ENCODE measurements at places on chromosomes 2 and 18. TPM values are rescaled to one million over a fixed set of nuclear protein-coding genes. Genes with fewer than 3 reads are reported as not detected.

GRCh38 chr2:123961576-123961975 lies 63.5 kb upstream of the CNTNAP5 start:
- no peak for DNase-seq

DNA sequence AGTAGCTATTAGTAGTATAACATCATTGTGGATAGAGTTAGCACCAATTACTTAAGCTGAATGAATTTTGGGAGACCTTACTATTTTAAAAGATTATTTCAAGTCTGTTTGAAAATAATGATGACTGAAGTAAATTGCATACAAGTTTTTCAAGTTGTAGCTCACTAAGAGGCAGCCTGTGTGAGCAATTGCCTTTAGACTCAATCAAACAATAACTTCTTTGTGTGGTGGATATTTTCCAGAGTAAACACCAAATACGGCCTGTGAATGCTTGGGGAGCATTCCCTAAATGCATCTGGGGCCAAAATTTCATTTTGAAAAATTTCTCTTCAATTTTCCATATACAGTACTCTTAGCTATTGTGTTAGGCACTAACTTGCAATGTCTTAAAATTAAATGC lies 7.9 kb downstream of the SERPINB12 start:
- no peak for DNase-seq

DNA sequence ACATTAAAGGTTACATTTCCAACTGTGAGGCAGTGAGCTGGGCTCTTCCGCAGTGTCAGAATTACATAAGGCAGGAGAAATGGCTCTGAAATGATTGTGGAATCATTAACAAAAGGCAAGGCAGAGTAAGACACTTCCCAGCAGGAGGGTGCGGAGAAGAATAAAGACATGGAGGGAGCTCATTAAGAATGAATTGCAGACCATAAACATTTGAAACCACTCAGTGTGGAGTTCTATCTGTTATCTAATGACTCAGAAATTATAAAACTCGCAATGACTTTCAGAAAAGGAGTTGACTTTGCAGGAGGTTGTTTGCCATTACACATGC lies 77.0 kb downstream of the SMIM21 start:
- no peak for DNase-seq

GRCh38 chr2:190355968-190356644 lies 12.7 kb downstream of the INPP1 start:
- DNase-seq: no peak

GRCh38 chr2:115609978-115610377 lies 1167.5 kb downstream of the DPP10 start:
- DNase-seq: no peak

DNA sequence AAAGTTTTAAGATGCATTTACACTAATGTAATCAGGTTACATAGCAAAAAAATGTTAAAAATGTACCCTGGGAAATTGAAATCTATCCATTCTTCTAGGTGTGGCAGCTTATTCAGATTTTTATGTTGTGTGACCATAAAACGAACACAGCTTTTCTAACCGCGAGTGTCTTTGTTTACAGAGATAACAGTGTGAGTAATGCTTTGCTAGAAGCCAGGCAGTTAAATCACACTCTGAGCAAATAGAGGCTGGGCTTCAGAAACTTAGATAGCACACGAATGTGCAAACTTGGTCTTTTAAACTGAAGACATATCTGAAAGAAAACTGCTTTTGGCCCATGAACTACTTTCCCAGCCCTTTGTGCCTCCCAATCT lies 116.1 kb downstream of the SPTBN1 start:
- no peak for DNase-seq

- DNase-seq: no peak
These were observed 118.9 kb upstream of the FOSL2 start for GRCh38 chr2:28273751-28274150.

- DNase-seq: no peak
These were observed 68.9 kb upstream of the FZD7 start for GRCh38 chr2:201964631-201965206.

DNA sequence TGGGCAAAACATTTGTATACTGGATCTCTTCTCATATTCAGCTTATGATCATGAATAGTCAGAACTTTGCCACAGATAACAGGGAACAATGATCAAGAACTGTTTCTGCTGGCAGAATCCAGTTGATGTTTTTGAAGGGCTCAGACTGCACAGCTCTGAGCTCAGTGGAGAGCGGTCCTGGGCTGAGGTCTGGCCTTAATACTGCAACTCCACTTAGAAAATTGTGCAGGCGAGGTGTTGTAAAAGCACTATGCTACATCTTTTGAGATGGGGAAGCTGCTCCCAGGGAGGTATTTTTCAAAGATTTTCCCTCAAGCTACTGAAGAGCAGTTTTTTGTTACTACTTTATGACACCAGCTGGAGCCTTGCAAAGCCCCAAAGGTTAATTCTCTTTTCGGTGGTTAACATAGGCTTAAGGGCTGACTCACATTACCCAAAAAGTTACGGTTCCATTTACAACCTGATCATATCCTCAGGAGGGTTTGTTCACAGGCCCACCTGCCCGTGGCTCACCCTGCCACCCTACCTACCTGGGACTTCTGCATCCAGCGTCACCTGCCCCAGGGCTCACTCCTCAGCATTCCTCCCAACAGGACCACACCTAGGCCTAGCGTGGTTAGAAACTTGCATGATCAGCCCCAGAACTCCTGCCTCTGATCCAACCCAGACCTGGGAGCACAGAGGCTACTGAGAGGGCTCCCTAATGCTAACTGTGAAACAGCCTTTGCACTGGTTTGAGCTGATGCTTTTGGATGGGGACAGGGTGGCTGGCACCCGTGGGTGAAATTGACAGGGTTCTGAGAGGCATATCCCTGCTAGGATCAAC lies 114.4 kb downstream of the NCK2 start:
- no peak for DNase-seq

GRCh38 chr18:31247574-31248199 lies 70.3 kb upstream of the DSG1 start:
- DNase-seq: no peak

DNA sequence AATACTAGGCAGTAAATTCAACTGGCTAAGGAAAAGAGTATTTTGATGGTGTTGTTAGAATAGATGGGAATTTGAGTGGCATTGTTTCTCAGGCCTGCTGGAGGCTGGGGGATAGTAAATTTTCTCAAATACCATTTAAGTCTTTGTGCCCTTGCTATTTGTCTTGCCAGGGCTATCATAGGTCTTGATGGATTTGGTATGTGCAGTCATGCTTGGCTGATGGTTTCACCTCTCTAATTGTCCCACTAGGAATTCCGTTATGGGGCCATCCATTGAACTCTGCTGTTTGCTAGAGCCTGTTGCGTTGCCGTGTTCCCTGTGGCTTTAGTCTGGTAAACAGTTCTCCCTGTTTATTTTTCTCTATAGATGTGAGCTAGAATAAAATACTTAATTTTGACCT lies 438.1 kb upstream of the FAM98A start:
- DNase-seq: no peak

DNA sequence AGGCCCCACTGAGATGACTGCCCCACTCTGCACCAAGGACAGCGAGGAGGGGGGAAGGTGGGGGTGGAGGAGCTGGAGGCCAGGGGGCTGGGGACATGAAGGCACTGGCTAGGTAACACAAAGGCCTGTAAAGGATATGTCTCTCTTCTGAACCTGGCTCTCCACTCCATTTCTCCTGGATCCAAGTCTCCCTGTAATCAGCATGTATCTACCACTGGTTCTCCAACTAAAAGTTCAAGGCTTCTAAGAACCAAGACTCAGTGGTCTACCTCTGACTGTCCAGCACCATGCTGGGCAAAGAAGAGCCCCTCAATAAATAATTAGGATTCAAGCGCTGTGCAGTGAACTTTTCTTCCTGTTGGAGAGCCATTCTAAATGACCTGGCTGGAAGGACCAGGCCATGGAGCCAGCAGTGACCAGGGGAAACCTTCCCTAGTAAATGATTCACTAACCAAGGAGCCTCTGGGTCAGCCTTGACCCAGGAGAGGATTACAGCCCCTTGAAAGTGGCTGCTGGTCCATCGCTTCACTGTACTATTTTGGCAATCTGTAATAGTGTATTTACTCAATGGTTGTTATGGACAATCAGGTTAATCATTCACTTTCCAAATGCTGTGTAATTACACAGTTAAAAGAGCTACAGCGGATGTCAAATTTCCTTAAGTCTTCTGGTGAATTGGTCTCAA lies 73.2 kb downstream of the BCL11A start:
- DNase-seq: no peak

- no peak for DNase-seq
These were observed 33.8 kb upstream of the POLE4 start for GRCh38 chr2:74924463-74925265.

GRCh38 chr2:86211033-86211795 lies 12.0 kb downstream of the MRPL35 start:
- no peak for DNase-seq

- no peak for DNase-seq
These were observed 824.9 kb upstream of the CRIM1 start for GRCh38 chr2:35530615-35531135.

- DNase-seq: no peak
These were observed 2.5 kb downstream of the ELOA2 start for GRCh38 chr18:47032945-47033344.

DNA sequence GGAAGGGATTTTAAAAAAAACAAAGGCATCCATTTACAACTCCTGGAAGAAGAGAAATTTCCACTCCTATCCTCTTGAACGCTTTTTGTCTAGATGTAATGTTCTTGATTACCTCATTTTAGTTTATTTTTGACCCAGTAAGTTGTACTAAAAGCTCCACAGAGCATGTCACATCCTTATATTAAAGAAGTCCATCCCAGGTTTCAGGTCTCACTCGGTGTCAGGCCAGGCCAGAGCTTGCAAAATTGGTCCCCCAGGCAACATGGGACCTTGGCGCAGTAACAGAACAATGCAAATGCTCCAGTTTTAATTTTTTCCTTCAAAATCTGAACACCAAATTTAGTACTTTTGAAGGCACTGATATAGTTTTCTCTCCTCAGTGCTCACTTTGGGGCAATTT lies 218.4 kb upstream of the REV1 start:
- no peak for DNase-seq

DNA sequence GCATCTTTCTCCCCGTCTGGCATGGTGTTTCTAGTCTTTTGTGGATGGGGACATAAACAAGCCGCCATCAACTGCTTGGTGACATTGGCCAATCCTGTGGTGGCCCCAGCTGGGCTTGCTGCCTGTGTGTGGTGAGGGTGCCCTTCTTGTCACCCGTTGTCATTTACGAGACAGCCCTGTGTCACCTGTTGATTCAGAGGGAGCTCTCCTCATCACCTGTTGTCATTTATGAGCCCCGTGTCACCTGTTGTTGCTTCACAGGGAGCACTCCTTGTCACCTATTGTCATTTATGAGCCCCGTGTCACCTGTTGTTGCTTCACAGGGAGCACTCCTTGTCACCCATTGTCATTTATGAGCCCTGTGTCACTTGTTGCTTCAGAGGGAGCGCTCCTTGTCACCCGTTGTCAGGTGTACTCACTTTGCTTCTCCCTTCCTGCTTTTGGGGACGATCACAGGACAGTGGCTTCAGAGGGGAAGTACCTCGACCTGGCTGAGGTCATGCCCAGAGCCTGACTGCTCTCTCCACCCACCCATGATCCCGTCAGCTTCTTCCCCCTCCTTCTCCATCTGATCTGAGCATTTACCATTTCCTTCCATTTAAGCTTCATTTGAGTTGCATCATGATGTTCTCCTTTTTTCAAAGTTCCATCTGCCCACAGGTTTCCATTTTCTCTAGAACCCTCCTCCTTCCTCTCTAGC lies 29.1 kb downstream of the HPCAL1 start:
- no peak for DNase-seq

DNA sequence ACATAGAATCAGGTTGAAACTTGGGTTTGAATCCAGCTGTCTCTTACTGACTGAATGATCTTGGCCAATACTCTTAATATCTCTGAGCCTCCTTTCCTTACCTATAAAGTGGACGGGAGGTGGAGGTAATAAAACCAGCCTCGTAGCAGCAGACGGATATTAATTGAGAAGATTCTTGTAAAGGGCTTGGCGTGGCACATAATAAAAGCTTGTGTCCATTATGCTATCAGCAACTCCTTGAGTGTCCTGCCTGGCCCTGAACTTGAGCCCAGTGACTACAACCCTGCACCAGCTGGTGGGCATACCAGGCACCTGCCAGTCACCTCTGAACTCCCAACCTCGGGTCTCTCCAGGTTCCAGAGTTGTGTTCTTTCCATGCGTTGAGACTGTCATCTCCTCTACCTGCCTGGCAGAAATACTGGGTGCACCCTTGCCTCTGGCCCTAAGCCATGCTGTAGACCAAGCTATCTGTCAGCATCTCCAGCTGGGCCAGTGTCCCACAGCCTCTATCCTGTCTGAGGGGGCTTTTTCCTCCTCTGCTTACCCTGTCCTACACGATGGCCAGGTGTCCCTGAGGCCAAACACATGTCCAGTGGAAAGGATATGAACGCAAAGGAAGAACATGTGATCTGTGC lies 9.7 kb downstream of the CAPN13 start:
- no peak for DNase-seq

DNA sequence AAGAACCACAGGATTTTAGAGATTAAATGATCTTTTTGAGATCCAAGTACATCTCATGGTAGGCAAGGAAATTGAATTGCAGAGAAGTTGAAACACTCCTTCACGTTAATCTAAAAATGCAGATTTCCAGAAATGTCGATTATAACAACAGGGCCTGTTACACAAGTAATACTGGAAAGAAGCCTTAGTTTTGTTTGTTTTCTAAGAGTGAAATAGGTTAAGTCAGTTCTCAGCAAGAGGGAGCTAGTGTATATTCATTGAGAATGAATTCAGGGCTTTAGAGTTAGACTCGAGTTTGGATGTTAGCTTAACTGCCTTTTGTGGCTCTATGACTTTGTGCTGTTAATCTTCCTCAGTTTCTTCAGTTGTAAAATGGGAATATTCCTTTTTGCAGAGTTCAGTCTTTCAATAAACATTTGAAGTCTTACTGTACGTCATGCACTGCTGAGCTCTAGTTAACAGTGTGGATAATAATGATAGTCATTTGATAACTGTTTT lies 926 bp downstream of the NDUFV2 start:
- DNase-seq: no peak

DNA sequence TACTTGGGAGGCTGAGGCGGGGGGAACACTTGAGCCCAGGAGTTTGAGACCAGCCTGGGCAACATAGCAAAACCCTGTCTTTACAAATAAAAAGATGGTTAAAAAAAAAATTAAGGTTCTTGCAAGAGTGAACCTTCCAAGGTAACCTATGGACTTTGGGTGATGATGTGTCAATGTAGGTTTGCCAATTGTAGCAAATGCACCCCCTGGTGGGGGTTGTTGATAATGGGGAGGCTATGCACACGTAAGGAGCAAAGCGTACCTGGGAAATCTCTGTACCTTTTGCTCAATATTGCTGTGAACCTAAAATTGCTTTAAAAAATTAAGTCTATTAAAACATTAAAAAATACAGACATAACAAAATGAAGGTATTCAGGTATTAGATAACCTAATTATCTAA lies 70.4 kb downstream of the CWC22 start:
- no peak for DNase-seq

TEX44 gene
- total RNA-seq: not detected

SERPINB4 gene
- not detected for total RNA-seq

SIX2 gene
- total RNA-seq: not detected

TUBB8B gene
- total RNA-seq: 0.73 TPM

ILKAP gene
- 28.4 TPM for total RNA-seq

All from ovary (tissue), 10 donors.